ENCODE measurements at places on chromosomes 1 and 21.

- peak; percentile 53 for DNase-seq
These were observed 10.3 kb downstream of the ALX3 start for GRCh38 chr1:110060034-110060661.

GRCh38 chr1:221100611-221101010 lies 221.4 kb downstream of the HLX start:
- no peak for DNase-seq

DNA sequence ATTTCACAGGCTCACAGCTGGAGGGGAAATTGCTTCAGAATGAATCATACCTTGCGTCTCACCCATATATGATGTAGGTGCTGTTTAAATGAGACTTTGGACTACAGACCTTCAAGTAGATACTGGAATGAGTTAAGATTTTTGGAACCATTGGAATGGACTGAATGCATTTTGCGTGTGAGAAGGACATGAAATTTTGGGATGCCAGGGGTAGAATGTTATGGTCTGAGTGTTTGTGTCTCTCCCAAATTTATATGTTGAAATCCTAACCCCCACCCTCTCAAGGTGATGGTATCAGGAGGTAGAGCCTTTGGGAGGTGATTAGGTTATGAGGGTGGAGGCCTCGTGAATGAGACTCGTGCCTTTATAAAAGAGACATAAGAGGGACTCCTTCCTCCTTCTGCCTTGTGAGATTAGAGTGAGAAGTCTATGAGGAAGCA lies 41.4 kb downstream of the KCNK1 start:
- DNase-seq = no peak

DNA sequence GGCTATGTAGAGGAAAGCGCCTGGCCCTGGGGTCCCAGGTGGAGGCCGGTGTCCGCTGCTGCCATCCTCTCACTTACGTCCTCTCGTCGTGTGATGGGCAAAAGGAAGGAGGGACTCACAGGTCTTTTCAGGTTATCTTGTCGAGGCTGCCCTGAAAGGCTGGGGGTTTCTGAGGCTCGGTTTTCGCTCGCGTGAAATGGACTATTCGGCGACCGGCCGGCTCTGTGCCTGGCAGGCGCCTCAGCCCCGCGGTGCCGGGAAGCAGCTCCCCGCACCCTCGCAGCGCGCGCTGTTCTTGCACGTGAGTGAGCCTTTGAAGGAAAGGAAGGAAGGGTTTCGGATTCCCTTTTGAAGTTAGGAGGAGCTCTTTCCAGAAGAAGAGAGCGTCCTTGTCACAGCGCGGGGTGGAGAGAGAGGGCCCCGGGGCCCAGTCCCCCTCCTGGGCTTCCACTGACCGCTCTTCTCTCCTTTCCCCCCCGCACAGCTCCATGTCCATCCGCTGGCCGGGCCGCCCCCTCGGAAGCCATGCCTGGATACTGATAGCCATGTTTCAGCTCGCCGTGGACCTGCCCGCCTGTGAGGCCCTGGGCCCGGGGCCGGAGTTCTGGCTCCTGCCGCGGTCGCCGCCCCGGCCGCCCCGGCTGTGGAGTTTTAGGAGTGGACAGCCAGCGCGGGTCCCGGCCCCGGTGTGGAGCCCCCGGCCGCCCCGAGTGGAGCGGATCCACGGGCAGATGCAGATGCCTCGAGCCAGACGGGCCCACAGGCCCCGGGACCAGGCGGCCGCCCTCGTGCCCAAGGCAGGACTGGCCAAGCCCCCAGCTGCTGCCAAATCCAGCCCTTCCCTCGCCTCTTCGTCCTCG lies 57.2 kb downstream of the AJAP1 start:
- no peak for DNase-seq

GRCh38 chr1:162134646-162135045 lies 65.2 kb downstream of the NOS1AP start:
- no peak for DNase-seq

DNA sequence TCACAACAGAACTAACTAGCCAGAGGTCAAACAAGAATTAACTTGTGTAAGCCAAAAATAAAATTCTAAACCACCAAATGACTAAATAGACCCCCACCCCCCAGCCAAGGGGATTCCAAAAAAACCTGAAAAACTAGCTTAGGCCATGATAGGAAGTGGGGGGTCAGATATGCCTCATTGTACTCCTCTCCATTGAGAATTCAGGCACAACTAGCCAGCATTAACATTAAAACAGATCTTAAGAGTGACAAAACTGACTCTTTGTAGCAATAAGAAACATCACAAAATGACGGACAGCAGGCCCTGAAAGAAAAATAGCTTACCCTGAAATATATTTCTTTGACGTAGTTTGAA lies 103.0 kb upstream of the ETV3 start:
- no peak for DNase-seq

DNA sequence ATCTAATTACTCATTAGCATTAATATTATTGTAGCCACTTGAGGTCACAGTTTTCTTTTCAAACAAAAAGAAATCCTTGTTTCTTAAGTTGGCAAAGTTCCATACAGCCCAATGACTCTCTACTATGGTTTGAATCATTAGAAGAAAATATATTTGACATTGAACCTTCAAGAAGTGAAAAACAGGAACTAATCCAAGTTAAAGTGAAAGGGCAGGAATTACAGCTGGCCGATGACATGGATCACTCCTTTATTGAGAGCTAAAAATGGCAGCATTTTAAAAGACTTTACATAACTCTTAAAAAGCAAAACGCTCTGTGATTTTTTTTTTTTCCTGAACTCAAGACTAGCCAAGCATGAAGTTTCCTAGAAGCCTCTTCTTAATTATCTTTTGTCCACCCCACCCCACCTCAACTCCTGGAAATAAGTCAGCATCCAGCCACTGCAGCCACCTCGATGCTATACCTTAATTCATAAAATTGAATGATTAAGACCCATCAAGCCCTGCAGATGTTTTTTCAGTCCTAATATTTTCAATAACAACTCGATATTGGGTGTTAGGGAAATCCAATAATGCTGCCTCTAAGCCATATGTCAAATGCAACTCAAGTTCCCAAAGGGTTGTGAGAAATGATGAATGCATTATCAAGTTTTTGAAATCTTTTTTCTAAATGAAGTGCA lies 323.1 kb downstream of the HHIPL2 start:
- DNase-seq = no peak

- no peak for DNase-seq
These were observed 7.6 kb upstream of the CCDC27 start for GRCh38 chr1:3744646-3745045.

DNA sequence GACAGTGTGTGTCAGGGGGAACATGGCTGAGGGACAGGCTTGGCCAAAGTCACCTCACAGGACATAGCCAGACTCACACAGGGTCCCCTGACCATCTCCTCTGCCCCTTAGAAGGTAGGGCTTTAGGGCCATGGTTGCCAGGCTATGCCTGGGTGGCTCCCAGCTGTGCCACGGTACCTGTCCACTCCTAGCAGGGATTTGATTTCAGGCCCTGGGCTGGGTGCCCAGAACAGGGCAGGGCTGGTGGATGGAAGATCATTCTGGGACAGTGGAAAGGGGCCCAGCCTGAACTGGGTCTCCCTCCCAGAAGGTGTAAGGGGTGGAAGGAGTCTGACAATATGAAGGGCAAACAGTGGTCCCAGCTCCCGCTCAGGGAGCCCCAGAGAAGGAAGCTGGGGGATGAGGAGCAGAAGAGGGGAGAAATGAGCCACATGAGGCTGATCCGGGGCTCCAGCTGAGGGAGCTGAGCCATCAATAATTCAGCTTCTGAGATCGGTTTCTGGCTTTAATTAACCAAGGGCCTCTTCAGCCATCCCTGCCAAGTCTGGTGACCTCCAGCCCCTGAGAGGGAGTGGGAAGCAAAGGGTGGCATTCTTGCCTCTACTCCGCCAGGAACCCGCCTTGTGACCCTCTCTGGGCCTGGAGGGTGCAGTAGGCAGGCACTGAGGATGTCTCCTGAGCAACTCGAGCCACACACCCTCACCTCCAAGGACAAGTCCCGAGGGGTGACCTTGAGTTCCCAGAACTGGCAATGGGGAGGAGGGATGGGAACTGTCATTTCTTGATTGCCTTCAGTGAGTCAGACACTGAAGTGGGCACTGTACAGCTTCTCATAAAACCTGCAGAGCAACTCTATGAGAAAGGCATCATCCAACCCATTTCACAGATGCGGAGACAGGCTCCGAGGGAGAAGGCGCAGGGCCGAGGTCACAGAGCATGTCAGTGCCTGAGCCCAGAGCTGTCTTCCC lies 2.1 kb downstream of the CD164L2 start:
- DNase-seq = no peak

- no peak for DNase-seq
These were observed 248.9 kb downstream of the PLPP3 start for GRCh38 chr1:56330391-56331026.

GRCh38 chr1:37092937-37093336 lies 58.6 kb upstream of the GRIK3 start:
- DNase-seq = no peak

DNA sequence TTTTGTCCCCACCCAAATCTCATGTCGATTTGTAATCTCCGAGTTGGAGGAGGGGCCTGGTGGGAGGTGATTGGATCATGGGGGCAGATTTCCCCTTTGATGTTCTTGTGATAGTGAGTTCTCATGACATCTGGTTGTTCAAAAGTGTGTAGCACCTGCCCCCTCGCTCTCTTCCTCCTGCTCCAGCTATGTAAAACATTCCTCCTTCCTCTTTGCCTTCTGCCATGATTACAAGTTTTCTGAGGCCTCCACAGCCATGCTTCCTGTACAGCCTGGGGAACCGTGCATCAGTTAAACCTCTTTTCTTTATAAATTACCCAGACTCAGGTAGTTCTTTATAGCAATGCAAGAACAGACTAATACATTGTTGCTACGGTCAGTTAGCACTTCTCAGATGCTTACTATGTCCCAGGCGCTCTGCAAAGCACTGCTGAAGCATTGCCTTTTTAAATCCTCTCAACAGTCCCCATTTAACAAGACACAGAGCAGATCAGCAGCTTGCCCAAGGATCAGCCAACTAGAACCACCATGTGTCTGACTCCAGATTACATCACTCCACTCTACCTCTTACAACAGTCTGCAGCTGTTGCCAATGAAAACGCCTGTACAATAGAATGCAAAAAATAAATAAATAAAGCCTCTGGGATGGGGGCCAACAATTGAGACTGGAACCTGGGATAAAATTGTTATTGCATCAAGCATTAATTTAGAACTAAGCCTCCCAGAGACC lies 52.4 kb upstream of the USP1 start:
- no peak for DNase-seq

DNA sequence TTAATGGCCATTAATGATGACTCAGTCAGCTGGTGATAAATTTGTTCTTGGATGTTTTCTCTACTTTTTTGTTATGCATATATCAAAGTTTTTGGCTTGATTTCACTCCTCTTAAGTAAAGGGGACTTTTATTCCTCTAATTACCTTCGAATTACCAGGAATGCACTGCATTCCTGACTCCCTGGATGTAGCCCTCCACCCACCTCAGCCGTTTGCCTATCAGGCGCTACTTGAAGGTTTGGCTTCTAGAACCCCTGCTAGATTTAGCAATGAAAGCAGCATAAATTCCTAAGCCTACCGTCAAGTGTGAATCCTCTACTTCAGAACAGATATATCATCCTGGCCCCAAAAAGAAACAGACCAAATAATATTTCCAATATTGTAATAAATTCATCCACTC lies 387.8 kb upstream of the ADGRL2 start:
- DNase-seq = no peak

DNA sequence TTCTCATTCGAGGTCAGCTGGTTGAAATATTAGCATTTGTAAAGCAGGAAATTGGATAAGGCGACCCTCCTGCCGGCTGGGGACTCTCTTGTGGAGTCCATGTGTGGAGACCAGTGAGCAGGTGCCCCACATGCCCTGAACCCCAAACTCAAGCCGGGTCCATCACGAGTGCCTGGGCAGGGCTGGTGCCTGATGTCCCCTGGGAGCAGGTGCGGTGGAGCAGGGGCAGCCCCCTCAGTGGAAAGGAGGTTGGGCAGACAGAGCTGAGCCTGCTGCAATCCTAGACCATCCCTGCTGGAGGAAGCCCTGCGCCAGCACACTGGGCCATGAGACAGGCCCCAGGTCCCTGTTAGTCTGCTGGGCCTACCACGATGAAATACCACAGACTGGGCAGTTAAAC lies 395.6 kb downstream of the NPHP4 start:
- no peak for DNase-seq

GRCh38 chr1:6245869-6246496 lies 2.0 kb downstream of the HES3 start:
- no peak for DNase-seq

DNA sequence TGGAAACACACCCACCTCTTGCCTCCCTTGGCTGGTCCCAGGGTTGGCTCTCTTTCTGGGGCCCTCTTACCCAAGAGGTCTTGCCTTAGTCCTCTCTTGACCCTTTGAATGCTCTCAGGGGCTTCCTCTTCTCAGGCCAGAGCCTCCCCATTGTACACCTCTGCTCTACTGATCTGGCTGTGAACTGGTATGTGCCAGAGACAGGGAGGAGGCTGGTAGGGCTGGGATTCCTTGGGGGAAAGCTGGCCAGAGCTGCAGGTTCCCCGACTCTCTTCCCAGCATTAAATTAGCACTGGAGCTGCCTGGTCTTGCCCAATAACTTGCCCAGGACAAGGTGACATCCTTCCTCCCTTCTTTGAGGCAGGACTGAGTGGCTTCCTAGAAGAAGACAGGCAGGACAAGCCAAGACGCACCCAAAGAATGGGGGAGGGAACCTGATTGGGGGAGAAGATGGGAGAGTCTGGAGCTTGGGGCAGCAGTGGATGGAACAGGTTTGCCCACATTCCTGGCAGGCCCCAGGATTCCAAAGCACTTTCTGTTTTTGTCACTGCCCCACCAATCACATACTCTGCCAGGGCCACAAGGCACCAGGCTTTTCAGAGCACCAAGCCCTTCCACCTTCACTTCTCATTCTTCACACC lies 37.2 kb upstream of the CITED4 start:
- DNase-seq = no peak

- DNase-seq = peak; percentile 93
These were observed 5.5 kb downstream of the TNFRSF25 start for GRCh38 chr1:6460301-6461050.

- no peak for DNase-seq
These were observed 26.8 kb downstream of the SLC1A7 start for GRCh38 chr1:53115403-53116306.

- DNase-seq = no peak
These were observed at the start of gene SLC30A10 for GRCh38 chr1:219927956-219928790. Gene SLC30A10, minus strand, starts transcription at chr1:219928557. Its CDS starts 117 bp downstream, at chr1:219928440.

DNA sequence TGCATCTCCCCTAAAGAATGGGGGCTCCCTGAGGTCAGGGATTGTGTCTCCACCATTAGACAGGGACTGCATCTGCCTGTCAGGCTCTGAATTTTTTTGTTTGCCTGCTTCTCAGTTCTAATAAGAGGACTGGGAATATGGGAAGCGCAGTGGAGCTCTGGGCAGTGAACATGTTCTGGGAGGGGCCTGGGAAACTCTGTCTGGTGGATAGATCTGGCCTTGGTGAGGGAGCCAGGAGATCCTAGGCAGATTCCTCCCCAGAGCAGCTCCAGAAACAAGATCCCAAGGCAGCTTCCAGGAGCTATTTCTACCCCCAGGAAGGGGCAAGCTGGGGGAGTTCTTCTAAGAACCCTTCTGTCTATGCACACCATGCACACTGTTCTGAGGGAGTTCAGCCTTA lies 12.6 kb upstream of the MYOG start:
- no peak for DNase-seq

GRCh38 chr1:67256291-67257172 lies 51.1 kb upstream of the IL12RB2 start:
- no peak for DNase-seq

- DNase-seq = no peak
These were observed 32.6 kb downstream of the RNF11 start for GRCh38 chr1:51268634-51269033.
